ENCODE measurements at places on chromosomes 16 and 17.

- DNase-seq = no peak
Measured at GRCh38 chr16:86061318-86061695, 162.3 kb downstream of the IRF8 start.

DNA sequence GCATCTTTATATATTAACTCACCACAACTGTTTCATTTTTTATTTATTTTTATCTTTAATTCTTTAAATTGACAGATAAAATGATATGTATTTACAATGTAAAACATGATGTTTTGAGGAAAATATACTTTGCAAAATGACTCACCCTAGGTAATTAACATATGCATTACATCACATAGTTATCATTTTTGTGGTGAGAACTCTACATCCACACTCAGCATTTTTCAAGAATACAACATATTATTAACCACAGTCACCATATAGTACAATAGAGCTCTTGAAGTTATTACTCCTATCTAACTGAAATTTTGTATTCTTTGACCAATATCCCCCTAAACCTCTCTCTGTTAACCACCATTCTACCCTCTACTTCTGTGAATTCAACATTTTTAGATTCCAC is 194.7 kb upstream of the KIF2B start:
- DNase-seq = no peak

DNA sequence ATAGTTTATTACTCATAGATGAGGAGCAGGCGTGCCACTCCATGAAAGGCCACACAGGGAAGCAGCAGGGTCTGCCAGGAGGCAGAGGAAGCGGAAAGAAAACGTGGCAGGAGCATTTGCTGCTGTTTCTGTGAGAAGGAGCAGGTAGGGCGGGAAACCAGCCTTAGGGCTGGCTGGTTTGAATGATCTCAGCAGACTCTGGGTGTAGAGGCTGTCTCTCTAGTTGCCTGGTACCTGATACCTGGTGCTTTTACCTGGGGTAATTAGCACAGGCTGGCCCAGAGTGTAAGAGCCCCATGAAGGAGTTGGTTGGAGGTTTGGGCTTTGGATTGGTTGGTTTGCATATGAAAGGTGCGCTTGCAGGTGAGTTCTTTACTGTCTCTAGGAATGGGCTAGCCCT is 205.0 kb upstream of the CACNG3 start:
- no peak for DNase-seq

- DNase-seq = no peak
Measured at GRCh38 chr17:48503747-48504146, 27.1 kb downstream of the HOXB1 start.

- DNase-seq = no peak
Measured at GRCh38 chr16:56974549-56975300, 13.0 kb downstream of the CETP start.

GRCh38 chr17:51184124-51184523 is 17.9 kb downstream of the NME2 start:
- no peak for DNase-seq

DNA sequence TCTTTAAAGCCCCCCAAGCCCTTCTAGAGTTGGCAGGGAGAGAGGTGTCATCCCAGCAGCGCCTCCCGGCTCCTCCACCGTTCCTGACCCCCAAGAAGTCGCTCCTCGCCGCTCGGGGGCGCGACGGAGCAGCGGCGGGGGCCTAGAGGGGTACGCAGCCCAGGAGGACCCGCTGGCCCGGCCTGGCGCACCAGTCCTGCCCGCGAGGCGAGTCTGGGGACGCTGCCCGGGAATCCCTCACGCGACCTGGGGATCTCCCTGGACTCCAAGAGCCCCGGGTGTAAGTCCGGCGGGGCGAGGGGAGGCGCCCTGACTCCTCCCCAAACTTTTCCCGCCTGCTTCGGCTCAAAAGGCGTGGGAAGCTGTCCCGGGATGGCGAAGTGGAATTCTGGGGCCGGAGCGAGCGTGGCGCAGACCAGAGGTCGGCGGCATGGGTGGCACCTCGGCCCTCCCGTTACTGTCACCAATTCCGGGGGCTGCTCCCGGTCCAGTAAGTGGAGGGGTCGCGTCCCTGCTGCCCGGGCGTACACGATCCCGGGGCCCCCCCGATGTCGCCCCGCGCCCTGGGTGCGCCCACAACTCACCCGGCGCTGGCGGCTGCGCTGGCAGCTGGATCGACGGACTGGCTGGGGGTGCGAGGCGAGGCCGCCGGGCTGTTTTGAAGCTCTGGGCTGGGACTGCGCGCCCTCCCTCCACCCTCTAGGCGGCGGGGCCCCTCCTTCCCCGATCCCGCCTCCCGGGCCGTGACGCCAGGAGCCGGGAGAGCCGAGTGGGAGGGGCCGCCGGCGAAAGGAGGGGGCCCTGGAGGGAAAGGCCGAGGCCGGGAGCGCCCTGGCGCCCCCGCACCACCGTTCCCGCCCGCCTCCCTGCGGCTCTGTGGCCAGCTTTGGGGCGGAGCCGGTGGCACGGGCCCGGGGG is at the start of gene EMP2:
TSS of gene EMP2 (minus strand) at position 634 of the 918 bp plus-strand sequence. CDS start 32,981 bp downstream, outside the sequence.
- DNase-seq = no peak

DNA sequence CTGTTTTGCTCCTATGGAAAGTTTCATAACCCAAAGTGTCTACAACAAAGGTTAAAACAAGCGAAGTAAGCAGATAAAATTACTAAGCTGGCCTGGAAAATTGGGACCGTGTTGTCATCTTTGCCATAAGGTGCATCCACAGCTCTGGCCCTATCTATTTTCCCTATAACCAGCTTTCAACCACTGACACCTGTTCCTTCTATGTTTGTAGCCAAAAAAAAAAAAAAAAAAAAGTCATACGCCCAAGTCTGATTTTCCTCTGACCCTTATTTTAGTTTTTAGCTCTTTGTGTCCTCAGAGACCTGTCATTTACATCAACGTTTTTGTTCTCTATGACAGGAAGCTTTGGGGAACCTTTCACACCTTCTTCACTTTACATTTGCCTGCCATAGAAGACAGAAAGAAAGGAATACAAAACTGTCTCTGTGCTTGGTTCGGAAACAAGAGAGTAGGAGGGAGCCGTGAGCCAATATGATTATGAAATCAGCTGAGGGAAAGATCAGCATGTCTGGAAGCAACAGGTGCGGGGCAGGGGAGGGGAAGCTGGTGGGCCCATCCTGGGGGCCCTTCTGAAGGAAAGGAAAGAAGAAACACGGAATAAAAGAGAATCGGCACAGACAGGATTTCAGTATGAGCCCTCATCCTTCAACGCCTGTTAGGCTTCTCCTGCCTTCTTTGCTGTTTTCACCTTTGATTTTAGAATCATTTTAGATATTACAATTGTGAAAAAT is 8.5 kb downstream of the HS3ST3A1 start:
- no peak for DNase-seq

GRCh38 chr17:6780886-6781285 is 4.9 kb downstream of the FBXO39 start:
- no peak for DNase-seq

- DNase-seq = no peak
Measured at GRCh38 chr16:4852221-4852872, 5.1 kb downstream of the UBN1 start.

All from KG1 (cell line).